ENCODE measurements at places on chromosomes 7 and 10. TPM values are rescaled to one million over a fixed set of nuclear protein-coding genes. Genes with fewer than 3 reads are reported as not detected.
A peak's percentile ranks its signal among the peaks of the same experiment; 100 is the strongest.

The TMEM273 gene
- total RNA-seq = 29.0 TPM

The CFAP46 gene
- 0.99 TPM for total RNA-seq

- no peaks in the 10 kb centered on the region for H3K36me3 ChIP-seq
- H3K27me3 ChIP-seq = peaks cover 5% of the 10 kb centered on the region
- no peaks in the 10 kb centered on the region for H3K4me1 ChIP-seq
- no peak overlapping the region for H3K27ac ChIP-seq
- H3K4me3 ChIP-seq = no peak overlapping the region
Observed at GRCh38 chr10:107924458-107924857, 760.0 kb upstream of the SORCS1 start.

The SORCS3 gene
- 0.03 TPM for total RNA-seq

DNA sequence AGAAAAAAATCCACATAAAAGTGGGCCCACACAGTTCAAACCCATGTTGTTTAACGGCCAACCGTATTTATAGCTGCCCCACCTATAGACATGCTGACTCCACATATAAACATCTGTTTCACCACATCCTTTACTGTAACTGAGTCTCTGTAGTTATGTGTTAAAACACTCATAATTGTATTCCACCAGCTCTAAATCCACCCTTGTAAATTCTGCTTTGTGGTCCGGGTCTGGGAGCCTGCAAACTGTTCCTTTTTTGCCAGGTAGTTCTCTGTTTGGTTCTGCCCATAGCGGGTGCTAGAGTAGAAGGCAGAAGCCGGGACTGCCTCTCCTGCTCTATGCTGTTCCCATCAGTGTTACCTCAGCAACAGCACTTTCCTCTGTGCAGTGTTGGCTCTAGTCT, 20.2 kb upstream of the FHIP2A start:
- no peaks in the 10 kb centered on the region for H3K36me3 ChIP-seq
- DNase-seq = no peak
- H3K4me1 ChIP-seq = no peaks in the 10 kb centered on the region

The MPP7 gene
- total RNA-seq = 14.7 TPM

The INHBA gene
- 8.6 TPM for total RNA-seq

- H3K27me3 ChIP-seq = no peaks in the 10 kb centered on the region
- no peak overlapping the region for H3K27ac ChIP-seq
- H3K4me3 ChIP-seq = no peak overlapping the region
- H3K36me3 ChIP-seq = no peaks in the 10 kb centered on the region
- H3K4me1 ChIP-seq = peaks cover 8% of the 10 kb centered on the region
Observed at GRCh38 chr7:81669476-81670105, 100.3 kb downstream of the HGF start.

GRCh38 chr7:83796760-83797159, 147.8 kb upstream of the SEMA3E start:
- no peaks in the 10 kb centered on the region for H3K36me3 ChIP-seq
- no peak for DNase-seq
- H3K4me3 ChIP-seq = no peak overlapping the region

GRCh38 chr10:57624066-57624465, 643.6 kb downstream of the IPMK start:
- H3K4me1 ChIP-seq = no peaks in the 10 kb centered on the region
- no peaks in the 10 kb centered on the region for H3K36me3 ChIP-seq
- H3K27me3 ChIP-seq = no peaks in the 10 kb centered on the region
- no peak for DNase-seq

The PAPSS2 gene
- total RNA-seq = 10.6 TPM

The PLXNA4 gene
- 18.1 TPM for total RNA-seq

GRCh38 chr7:95578299-95578855, 17.9 kb downstream of the PDK4 start:
- H3K27me3 ChIP-seq = no peaks in the 10 kb centered on the region
- no peak for DNase-seq
- H3K27ac ChIP-seq = no peak overlapping the region
- H3K4me1 ChIP-seq = no peaks in the 10 kb centered on the region

GRCh38 chr10:121069061-121069850, 218.1 kb downstream of the WDR11 start:
- no peaks in the 10 kb centered on the region for H3K36me3 ChIP-seq
- peaks cover 21% of the 10 kb centered on the region for H3K27me3 ChIP-seq
- no peaks in the 10 kb centered on the region for H3K4me1 ChIP-seq
- H3K27ac ChIP-seq = no peak overlapping the region
- no peak for DNase-seq

The ANXA7 gene
- total RNA-seq = 115 TPM

The OR2A42 gene
- total RNA-seq = not detected

- no peak for DNase-seq
- no peak overlapping the region for H3K27ac ChIP-seq
- H3K4me1 ChIP-seq = peaks cover 11% of the 10 kb centered on the region
- no peaks in the 10 kb centered on the region for H3K27me3 ChIP-seq
- H3K4me3 ChIP-seq = no peak overlapping the region
Observed at GRCh38 chr10:21100871-21101514, 203.9 kb upstream of the NEBL start.

- peak overlapping the region; percentile 59 for H3K27ac ChIP-seq
- no peaks in the 10 kb centered on the region for H3K36me3 ChIP-seq
- DNase-seq = no peak
- H3K4me1 ChIP-seq = no peaks in the 10 kb centered on the region
- H3K27me3 ChIP-seq = peaks cover 5% of the 10 kb centered on the region
- peak overlapping the region; percentile 11 for H3K4me3 ChIP-seq
Observed at GRCh38 chr10:100129424-100129823, 47.8 kb upstream of the CPN1 start.

DNA sequence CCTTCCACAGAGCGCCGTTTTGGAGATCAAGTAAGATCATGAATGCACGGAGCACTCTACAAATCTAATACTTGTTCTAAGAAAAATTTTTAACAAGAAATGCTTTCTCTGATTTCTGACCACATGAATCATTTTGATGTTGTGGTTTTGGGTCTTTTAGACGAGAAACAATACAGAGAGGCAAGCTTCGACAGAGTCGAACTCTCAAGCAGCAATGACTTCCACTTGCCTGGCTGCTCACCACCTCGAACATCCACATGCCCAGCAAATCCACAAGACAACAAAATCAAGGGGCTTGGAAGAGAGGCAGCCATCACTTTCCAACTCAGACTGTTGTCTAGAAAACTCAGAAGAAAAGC, 69.4 kb upstream of the GSDME start:
- DNase-seq = no peak
- H3K4me1 ChIP-seq = peaks cover 51% of the 10 kb centered on the region
- H3K4me3 ChIP-seq = no peak overlapping the region
- H3K27me3 ChIP-seq = no peaks in the 10 kb centered on the region
- no peak overlapping the region for H3K27ac ChIP-seq

DNA sequence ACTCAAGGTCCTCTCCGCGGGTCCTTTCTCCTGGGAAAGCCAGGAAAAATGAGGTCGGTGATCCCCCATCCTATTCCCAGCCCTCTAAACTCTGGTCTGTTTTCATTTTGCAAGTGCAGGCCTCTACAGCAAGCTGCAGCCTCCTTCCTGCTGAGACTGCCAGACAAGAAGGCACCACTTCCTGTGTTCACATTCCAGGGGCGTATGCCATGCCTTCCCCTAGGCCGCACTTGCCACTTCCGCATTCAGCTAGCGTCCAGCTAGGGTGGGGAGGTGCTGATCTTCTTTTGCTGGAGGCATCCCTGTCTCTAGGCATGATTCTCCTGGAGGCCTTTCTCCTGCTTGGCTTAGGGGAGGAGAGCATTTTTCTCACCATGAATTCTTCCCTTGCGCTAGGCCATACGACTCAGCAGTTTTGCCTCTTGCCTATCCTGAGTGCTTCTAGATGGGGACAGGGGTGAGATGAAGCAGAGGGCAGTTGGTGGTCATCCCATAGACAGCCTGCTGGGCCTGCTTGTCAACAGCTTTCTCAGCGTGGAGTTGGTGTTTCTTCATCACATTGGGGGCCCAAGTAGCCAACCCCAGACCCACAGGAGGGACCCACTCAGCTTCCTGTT, 328.9 kb downstream of the RPS24 start:
- H3K27ac ChIP-seq = peak overlapping the region; percentile 27
- no peaks in the 10 kb centered on the region for H3K36me3 ChIP-seq
- DNase-seq = peak; percentile 26
- peaks cover 8% of the 10 kb centered on the region for H3K4me1 ChIP-seq
- H3K4me3 ChIP-seq = no peak overlapping the region

The ATP5MK gene
- total RNA-seq = 1,231 TPM

DNA sequence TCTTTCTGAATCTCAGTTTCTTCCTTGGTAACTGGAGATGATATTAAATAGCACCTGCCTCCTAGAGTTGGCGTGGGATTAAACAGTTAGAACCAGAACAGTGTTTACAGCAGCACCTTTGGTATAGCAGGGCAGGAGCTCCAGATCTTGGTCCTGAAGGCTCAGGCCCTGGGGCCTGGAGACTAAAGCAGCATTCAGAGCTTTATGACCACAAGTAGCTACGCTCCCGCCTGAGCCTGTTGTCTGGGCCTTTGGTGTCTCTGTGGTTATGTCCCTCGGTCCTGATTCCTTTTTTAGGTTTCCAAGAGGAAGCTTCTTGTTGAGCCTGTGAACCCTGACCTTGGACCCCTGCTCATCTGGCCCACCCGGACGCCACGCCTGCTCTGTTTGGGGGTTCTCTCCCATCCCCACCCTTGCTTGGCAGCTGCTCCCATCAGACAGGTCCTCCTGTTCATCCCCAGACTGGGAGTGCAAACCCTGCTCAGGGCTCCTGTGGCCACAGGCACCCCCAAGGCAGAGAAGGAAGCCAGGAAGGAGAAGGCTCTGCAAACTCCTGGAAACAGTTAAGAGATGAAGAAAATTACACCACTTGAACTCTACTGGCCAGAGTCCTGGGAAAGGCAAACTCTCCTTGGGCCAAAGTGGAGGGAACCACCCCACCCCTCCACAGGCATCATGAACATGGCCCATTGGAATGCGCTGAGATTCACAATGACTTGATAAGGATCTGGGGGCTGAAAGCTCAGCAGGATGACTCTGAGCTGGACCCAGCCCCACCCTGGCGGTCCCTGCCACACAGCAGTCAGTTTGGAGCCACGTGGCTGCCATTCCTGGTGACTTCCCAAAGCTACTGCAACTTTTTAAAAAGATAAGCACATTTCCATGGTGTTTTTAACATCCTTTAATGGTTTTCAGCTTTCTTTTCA, 50.1 kb upstream of the TMEM72 start:
- peaks cover 34% of the 10 kb centered on the region for H3K4me1 ChIP-seq
- no peak overlapping the region for H3K27ac ChIP-seq
- no peaks in the 10 kb centered on the region for H3K36me3 ChIP-seq
- H3K4me3 ChIP-seq = no peak overlapping the region

- H3K36me3 ChIP-seq = no peaks in the 10 kb centered on the region
- peak overlapping the region; percentile 32 for H3K4me3 ChIP-seq
Observed at GRCh38 chr10:110681023-110681681, 37.0 kb downstream of the RBM20 start.

- no peak overlapping the region for H3K27ac ChIP-seq
- H3K36me3 ChIP-seq = no peaks in the 10 kb centered on the region
- no peaks in the 10 kb centered on the region for H3K4me1 ChIP-seq
- no peak for DNase-seq
- no peaks in the 10 kb centered on the region for H3K27me3 ChIP-seq
Observed at GRCh38 chr7:11373546-11374142, 400.0 kb downstream of the PHF14 start.

DNA sequence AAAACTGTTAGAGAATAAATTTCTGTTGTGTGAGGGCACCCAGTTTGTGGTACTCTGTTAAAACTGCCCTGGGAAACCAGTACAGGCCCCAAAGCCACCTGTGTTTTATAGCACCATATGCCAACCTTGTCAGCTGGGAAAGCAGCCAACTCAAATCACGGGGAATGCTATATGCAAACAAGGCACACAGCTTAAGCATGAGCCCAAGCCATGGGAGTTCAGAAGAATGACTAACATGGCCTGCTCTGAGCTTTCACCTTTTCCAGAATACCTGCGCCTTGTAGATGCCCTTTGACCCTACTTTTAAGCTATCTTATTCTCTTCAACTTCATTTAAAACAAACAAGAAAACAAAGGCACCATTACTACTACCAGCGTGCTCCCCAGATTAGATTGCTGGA, 5.5 kb upstream of the SLC25A13 start:
- no peaks in the 10 kb centered on the region for H3K36me3 ChIP-seq
- H3K4me3 ChIP-seq = no peak overlapping the region
- no peaks in the 10 kb centered on the region for H3K27me3 ChIP-seq
- no peak overlapping the region for H3K27ac ChIP-seq

GRCh38 chr10:62492012-62492869, 118.1 kb downstream of the ZNF365 start:
- H3K4me3 ChIP-seq = no peak overlapping the region
- H3K36me3 ChIP-seq = no peaks in the 10 kb centered on the region
- DNase-seq = no peak
- H3K27me3 ChIP-seq = peaks cover 3% of the 10 kb centered on the region
- H3K4me1 ChIP-seq = no peaks in the 10 kb centered on the region
